Stimulated activated CD8-positive, alpha-beta memory T cell treated with anti-CD3 and anti-CD28 coated beads, Interleukin-4, amount 100 ng/mL, for 1 hour (primary cell): ENCODE measurements at places on chromosomes 3 and 15.

GRCh38 chr3:29080967-29081366 lies 199.9 kb upstream of the RBMS3 start:
- no peak for DNase-seq

DNA sequence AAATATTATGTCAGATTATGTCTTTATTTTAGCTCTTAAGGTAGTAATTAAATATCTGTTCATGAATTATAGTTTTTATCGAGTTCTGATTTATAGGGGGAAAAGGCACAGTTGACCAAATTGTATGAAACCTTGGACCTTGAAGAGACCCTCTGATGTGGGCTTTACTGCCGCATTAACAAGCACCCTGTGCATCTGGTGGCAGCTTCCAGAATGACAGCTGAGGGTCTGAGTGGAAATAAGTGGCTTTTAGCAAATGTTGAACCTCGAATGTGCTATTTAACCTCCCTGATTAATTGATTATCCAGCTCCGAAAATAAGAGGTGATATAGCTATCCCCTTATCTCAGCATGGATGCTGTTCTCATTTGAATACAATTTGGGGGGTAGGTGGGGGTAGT lies 87.0 kb downstream of the TMEM108 start:
- DNase-seq: no peak

DNA sequence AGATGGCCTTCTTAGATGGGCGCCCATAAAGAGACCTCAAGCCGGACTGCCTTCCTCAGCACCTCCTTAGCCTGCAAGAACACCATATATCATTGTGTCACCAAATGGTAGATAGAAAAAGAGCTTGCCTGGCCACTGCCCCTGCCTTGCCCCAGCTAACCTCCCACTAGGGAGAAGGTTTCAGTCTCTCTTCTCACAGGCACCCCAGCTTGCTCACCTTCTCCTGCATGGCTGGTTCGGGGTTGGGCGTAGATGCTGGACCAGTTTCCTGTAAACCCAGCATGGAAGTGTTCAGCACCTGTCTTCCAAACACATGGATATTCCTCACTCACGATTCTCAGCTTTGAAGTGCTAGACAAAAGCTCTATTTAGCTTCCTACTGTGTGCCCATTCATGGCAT lies 3.3 kb upstream of the SLC22A14 start:
- DNase-seq: no peak

DNA sequence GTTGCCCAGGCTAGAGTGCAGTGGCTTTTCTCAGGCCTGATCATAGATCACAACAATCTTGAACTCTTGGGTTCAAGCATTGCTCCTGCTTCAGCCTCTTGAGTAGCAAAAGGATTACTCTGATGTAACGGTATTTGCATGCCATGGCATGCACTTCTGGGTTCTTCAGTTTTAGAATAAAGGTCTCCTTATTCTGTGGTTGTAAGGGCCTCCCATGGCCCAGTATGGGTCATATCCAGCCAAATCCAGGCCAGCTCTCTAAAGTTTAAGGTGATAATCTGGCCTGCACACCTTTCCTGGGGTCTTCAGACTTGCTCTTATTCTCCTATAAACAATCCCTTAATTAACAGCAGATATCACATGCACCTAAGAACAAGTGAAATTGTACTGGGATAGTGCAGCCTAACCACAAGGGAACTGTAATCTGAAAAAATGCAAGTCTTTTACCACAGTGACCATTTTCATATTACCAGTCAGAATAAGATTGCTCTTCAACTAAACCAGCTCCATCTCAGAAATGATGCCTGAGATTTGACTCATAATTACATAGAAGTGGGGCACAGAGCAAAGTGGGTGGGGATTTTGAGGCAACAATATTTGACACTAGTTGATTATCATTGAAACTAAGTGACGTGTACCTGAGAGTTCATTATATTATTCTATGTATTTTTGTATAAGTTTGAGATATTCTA lies 25.4 kb downstream of the COMMD2 start:
- no peak for DNase-seq

DNA sequence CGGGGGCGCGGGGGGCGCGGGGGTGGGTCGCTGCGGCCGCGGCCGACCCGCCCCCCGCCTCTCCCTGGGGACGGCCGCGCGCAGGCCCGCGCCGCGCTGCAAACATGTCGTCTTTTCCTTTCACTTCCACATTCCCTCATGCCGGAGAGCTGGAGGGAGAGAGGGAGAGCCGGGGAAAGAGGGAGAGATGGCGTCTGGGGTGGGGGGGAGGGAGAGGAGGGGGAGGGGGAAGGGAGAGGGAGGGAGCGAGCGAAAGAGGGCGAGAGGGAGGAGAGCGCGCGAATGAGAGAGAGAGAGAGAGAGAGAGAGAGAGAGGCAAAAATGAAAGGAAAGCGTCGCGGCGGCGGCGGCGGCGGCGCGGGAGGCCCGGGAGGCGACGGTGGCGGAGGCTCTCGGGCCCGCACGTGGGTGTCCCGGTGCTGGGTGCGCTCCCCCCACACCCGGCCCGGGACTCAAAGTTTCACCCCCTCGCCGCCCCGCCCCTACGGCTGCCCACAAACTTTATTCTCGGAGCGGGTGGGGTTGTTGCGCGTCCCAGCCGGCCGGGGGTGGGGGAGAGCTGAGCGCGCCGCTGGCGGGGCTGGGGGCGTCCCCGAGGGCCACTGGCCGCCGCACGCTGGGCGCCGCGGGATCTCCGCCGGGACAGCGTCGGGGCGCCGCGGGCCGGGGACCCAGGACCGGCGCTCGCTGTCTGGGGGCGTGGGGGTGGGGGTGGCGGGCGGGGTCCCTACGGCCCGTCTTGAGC lies 731 bp downstream of the ZNF710 start:
- no peak for DNase-seq

DNA sequence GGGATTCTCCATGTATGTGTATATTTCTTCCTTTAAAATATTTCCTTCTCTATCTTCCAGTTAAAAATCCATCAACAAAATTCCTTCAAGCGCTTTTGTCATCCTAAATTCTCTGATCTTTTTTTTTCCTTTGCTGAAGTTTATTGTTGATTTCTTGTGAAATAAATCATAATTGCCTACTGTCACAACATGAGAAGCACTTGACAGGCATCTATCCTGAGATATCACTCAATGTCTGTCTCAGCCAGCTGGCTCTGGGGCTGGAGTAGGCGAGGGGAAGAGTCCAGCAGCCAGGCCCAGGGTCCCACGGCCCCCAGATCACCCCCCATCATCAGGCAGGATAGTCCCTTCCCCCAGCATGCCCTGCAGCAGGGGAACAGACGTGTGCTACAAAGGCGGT lies 109.0 kb upstream of the TLE3 start:
- no peak for DNase-seq
